ENCODE measurements at places on chromosomes 13 and 19.
A peak's percentile ranks its signal among the peaks of the same experiment; 100 is the strongest.

GRCh38 chr13:112729408-112729807 lies 39.6 kb downstream of the ATP11A start:
- no peak for DNase-seq

DNA sequence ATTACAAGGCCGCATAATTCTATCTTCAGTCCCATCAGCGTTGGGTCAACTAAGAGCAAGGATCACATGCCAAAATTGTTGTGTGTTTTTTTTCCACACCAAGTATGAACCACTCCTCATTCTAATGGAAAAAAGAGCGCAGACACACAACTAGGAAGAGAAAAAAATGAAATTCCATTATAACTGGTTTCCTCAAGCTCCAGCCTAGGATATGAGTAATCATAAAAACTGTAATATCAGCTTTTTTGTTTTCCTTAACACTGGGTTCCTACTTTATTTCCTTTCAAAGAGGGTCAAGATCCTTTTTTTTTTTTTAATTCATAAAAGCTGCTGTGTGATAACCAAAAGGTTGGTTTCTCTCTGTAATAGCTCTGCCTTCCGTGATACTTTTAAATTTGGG lies 19.4 kb downstream of the TSHZ3 start:
- DNase-seq = no peak

DNA sequence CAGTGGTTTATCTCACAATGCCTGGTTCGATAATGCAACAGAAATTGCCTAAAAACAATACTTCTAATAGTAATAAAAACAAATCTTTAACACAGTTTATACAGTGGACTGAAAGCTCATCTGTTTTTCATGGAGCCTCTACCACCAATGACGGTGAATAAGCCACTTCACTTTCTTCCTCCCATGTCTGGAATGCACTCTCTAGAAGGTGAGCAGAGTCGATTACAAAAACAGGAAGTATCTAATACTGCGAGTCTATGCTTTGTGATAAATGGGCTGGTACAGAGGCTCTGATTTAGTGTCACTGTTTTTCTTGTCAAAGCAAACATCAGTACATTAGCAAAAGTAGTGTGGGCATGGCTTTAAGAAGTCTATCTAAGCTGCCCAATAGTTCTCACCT lies 1348.6 kb upstream of the SLC10A2 start:
- DNase-seq = no peak

GRCh38 chr13:38657191-38657590 lies 29.7 kb upstream of the FREM2 start:
- DNase-seq = no peak

DNA sequence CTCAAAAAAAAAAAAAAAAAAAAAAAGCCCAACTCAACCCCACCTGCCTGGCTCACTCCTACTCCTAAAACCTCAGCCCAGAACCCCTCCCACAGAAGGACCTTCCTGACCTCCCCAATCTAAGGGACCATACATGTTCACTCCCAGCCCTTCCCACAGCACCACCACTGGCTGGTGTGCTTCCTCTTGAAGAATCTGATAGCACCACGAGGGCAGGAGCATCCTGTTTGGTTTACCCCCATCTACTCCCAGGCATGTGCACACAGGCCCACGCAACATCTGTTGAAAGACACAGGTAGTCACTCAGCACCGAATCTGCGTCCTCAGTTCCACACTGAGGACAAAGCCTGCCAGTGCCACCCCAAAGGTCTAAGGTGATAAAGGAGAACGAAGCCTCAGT lies 8.2 kb downstream of the LATS2 start:
- DNase-seq = no peak

GRCh38 chr19:8074501-8074900 lies 21.9 kb downstream of the CCL25 start:
- DNase-seq = no peak

DNA sequence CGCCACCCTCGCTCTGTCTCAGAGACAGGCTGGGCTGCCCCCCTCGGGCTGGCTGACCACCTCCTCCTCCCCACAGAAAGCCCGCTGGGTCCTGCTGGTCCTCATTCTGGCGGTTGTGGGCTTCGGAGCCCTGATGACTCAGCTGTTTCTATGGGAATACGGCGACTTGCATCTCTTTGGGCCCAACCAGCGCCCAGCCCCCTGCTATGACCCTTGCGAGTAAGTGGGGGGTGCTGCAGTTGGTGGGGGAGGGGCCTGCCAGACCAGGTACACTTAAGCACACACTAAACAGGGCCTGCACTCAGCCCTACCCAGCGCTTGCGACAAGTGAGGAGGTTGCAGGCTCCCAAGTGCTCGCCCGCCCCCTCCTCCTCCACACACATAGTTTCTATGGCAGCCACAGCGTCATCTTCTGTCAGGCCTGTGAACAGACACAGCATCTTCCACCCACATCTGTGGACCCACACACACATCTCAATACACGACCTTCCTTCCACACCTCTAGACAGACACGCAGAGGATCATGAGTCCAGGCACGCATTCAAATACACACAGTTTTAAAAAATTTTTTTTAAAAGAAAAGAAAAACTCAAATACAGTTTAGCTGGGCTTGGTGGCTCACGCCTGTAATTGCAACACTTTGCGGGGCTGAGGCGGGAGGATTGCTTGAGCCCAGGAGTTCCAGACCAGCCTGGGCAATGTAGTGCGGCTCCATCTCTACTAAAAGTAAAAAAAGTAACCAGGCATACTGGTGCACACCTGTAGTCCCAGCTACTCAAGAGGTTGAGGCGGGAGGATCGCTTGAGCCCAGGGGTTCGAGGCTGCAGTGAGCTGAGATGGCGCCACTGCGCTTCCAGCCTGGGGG lies 18.4 kb downstream of the PLD3 start:
- DNase-seq = no peak

DNA sequence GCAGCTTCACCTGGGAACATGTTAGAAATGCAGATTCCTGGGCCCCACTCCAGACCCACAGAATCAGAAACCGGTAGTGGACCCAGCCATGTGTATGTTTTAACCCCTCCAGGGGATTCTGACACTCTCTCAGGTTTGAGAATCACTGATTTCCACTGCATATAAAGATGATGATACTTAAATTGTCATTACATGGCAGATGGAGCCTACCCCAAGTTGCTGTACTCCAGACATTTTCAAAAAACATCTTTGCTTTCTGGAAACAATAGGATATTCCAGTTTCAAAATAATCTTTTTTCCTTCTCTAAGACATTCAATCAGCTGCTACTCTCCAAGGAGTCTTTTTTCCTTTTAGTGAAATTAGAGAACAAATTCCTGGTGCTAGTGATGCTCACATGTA lies 48.6 kb upstream of the RGCC start:
- no peak for DNase-seq

DNA sequence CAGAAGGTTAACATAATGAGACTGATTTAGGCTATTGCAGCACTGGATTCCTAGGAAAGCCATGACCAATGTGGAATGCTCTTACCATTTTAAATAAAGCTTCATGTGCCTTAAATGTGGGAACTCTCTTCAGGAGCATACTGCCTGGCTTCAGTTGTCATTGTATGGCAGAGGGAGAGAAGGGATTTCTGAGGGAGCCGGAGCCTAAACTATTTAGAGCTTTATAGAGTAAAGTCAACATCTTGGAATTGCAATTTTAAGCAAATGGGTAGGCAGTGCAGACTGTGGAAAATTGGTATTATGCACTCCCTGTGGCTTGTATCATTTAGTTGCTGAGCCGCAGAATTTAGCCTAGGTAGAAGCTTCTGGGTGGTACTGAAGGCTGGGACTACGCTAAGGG lies 2041.4 kb downstream of the PCDH9 start:
- DNase-seq = no peak

- no peak for DNase-seq
Observed at GRCh38 chr13:59471106-59471505, 692.6 kb downstream of the DIAPH3 start.

- DNase-seq = no peak
Observed at GRCh38 chr19:55777528-55777927, 8.6 kb downstream of the RFPL4AL1 start.

DNA sequence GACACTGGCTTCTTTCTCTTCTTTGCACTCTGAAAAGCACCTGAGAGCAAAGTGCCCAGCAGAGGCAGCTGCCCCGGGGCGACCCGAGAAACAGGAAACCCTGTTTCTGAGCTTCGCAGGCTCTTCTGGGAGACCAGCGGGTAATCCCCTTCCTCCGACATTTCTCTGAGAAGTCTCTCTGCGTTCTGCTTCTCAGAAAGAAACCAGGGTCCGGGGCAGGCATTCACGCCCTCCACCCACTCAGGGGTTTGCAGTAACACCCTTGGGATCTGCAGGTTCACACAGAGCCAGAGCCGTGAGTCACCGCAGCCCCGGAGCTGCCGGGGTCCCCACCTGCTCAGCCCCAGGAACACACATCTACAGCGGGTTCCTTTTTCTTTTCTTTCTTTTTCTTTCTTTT lies 86.0 kb downstream of the GADD45B start:
- peak; percentile 37 for DNase-seq

GRCh38 chr13:50080911-50081678 lies 65.9 kb downstream of the KCNRG start:
- DNase-seq = no peak

DNA sequence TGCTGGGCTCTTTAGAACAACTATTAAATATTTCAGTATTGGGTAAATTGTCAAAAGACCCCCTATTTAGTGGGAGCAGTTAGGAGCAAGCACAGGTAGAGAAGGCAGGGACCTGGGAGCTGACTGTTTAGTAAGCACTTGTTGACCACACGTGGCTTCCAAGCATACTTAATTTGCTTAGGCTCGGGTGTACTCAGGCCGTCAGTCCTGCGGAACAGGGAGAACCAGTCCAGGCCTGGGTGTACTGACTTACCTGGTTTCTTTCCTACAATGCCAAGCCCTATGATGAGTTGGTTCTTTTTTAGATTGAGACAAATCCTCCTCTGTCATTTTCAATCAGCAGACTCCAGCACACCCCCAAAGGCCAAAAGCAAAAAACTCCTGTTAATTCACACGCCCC lies 90.0 kb downstream of the WDFY2 start:
- no peak for DNase-seq

DNA sequence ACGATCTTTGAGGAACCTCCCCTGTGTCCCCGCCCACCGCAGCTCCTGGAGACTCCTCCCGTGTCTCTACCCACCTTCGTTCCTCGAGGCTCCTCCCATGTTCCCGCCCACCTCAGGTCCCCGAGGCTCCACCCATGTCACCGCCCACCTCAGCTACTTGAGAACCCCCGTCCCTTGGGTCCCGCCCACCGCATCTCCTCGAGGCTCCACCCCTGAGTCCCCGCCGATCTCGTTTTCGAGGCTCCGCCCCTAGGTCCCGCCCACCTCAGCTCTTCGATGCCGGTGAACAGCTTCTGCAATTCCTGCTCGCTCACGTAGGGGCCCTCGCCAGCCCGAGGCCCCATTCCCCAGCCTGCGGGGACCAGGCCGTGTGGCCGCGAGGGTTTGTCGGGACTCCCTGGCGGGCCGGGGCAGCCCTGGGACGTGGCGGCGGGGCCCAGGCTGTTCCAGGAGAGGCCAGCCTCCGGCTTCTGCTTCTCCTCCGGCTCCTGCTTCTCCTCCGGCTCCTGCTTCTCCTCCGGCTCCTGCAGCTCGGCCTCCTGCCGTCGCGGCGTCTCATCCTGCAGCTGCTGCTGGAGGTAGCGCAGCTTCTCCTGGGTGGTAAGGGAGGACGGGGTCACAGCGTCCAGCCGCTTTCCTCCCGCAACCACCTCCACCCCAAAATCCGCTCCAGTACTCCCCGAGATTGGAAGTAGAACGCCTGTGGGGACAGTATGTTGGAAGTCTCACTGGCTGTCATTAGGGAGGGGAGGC lies 16.7 kb downstream of the TSKS start:
- DNase-seq = peak; percentile 3

DNA sequence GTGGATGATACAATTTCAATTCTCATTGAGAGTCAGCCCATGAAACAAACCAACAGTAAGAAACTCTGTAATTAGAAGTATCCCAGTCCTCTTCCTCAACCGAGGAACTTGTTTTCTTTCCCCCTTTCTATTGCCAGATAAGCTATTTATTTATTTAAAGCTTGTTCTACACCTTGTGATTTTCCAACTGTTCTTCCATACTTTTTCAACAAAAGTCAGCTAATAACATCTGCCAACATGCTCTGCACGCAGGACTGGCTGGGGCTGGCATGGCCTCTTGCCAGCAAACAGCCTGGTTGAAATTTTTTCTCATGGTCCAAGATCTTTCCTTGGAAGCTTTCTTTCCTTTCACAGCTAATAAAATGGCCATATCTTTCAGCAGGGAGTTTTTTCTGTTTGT lies 2.9 kb upstream of the IRS2 start:
- DNase-seq = no peak

- no peak for DNase-seq
Observed at GRCh38 chr13:46385946-46386345, 1.1 kb downstream of the RUBCNL start.

DNA sequence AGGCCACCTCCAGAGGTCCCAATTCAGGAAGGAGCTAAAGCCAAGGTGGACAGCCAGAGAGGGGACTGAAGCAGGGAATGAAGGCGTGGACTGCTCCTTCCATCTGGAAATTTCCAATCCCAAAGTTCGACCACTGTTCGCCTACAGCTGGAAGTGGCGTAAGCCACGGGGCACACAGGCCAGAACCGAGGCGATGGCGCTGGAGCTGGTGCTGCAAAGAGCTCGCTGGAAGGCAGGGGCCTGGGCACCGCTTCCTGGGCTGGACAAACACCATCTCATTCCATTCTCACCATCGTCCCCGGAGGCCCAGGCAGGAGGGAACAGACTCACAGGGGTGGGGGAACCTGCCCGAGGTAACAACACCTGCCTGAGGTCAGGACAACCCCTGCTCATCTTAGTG lies 4.2 kb downstream of the MAP2K2 start:
- DNase-seq = no peak

DNA sequence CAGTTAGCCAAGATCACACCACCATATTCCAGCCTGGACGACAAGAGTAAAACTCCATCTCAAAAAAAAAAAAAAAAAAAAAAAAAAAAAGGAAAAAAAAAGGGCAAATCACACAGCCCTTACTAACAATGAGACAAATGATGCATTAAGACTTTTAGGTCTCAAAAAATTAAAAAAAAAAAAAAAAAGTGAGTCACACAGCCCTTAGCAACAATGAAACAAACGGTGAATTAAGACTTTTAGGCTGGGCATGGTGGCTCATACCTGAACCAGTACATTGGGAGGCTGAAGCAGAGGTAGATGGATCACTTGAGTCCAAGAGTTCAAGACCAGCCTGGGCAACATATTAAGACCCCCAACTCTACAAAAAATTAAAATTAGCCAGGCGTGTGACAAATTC lies 32.4 kb upstream of the EIF3G start:
- DNase-seq = no peak

DNA sequence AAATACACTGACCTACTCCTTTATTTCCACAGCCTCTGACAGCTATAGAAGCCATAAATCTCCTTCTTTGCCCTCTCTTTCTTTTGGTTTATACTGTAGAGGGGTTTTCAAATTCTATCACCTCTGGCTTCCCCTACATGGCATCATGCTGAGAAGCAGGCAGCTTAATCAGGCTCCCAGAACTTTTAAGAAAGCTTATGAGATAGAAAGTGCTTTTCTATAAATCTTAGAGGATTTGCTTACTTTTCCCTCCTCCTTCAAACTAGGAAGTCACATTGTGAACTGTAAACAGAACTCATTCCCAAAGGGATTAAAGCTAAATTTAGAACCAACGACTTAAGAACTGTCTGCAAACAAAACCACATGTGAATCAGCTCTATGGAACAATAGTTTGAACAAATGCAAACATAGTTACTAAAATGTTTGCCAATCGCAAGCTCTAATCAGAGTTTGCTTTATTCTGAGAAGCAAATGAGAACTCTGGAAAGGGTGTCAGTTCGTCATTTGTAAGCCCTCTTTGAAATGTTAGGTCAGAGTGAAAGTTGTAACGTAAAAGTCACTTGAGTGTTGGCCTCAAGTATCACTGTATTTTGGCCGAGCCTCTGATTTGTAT lies 344.1 kb downstream of the RFC3 start:
- no peak for DNase-seq

Measured in stimulated activated CD8-positive, alpha-beta memory T cell treated with anti-CD3 and anti-CD28 coated beads, Interleukin-4, amount 100 ng/mL, for 1 hour (primary cell).